ENCODE measurements at places on chromosomes 7 and 10.

DNA sequence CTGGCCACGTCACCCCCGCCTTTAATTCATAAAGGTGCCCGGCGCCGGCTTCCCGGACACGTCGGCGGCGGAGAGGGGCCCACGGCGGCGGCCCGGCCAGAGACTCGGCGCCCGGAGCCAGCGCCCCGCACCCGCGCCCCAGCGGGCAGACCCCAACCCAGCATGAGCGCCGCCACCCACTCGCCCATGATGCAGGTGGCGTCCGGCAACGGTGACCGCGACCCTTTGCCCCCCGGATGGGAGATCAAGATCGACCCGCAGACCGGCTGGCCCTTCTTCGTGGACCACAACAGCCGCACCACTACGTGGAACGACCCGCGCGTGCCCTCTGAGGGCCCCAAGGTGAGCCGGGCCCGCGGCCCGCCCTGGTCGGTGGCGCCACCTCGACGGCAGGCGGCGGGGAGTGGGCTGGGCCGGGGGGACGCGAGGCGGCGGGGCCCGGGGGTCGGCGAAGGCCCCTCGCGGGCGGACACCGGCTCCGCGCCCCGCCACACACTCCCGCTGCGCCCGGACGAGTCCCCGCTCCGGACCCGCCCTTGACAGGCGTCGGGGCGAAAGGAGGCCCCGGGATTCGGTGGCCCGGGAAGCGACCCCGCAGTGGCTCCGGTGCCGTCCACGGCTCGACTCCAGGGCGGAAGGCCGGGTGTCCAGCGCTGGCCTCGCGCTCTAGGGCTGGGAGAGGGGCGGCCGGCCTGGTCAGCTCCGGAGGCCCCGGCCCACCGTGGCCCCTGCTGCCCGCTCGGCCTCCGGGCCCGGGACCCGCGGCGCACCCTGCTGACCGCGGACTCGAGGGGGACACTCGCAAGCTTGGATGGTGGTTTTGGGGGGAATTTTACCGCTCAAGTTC is 557 bp downstream of the BAG3 start:
- DNase-seq = no peak

DNA sequence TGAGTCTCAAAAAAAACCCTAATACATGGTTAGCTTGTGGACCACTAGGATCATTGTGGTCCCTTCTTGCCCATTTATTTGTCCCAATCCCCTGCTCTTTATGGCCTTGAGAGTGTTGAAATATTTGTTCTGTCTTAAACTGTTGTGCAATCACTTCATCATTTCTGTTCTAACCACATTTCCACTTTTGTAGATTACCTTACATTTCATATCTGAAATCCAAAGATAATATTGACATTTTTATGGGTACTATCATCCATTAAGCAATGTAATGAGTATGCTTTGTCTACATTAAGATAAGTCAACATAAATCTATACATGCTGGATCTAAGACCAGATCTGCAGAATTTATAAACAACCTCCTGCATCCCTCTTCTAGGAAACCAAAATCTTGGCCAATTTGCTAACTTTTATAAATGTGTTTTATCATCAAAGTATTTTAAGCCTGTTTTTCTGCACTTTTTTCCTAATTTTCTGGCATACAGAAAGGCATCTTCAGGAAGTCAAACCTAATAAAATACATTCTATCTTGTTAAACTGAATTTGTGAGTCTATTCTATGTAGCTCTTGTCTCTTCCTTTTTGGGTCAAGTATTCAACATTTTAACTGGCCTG is 359.4 kb upstream of the CELF2 start:
- peak; percentile 10 for DNase-seq

DNA sequence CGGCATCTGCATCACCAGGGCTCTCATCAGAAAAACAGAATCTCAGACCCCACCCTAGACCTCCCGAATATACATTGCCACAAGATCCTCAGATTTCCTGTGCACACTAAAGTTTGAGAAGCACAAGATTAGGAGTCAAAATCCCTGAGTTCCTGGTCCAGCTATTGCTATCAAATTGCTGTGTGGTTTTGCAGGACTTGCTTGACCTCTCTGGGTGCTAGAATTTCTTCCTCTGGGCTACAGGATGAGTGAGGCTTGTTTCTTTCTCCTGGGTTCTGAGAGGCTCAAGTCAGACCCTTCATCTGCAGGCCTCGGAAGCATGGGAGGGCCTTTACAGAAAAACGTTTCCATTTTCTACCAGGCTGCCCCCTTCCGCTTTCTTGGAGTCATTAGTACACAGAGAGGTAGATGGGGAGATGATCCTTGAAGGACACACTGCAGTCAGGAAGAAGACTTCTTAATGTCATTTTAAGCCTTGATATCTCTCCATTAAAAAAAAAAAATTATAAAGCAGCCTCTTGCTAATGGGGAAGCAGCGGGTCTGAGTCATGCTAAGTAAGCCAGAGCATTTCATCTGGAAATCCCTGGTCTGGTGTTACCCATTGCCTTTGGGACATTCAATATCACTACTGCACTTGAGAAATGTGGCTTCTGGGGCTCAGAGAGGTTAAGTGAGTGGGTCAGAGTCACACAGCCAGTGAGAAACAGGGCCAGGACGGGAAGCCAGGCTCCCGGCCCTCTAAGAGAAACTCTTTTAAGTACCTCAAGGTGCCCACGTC is 173.5 kb downstream of the KCNMA1 start:
- DNase-seq = peak; percentile 44

GRCh38 chr7:124089621-124090020 is 56.8 kb upstream of the TMEM229A start:
- DNase-seq = no peak

GRCh38 chr10:118708571-118708970 is 46.2 kb downstream of the CACUL1 start:
- no peak for DNase-seq

DNA sequence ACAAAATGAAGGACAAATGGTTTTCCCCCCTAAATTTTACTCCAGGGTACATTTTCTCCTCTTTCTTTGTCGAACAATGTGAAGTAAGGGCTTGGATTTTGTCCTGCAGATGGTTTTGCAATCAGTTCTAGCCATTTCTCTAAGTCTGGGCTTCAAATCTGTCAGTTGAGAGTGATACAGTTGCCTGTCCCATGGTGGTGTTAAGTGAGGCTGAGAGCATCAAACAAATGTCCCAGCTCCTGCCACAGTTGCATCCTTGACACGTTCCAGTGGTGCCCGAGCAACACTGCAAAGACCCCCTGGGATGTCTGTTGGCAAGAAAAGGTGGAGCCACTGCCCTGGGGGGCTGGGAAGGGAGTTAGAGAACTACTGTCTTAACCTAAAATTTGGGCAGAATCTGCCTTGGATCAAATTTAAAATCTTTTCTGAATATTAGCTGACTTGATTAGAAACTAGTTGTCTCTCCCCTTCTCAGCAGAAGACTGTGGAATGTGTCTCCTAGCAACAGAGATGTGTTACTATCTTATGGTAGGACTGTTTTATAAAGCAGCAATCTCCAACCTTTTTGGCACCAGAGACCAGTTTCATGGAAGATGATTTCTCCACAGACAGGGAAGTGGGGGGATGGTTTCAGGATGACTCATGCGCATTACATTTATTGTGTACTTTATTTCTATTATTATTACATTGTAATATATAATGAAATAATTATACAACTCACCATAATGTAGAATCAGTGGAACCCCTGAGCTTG is 102.0 kb upstream of the STEAP1B start:
- DNase-seq = peak; percentile 64

- DNase-seq = no peak
Observed at GRCh38 chr10:13920031-13920430, 333.3 kb downstream of the PRPF18 start.
